ENCODE measurements at places on chromosomes 1 and 21. TPM values are rescaled to one million over a fixed set of nuclear protein-coding genes. Genes with fewer than 3 reads are reported as not detected.

DNA sequence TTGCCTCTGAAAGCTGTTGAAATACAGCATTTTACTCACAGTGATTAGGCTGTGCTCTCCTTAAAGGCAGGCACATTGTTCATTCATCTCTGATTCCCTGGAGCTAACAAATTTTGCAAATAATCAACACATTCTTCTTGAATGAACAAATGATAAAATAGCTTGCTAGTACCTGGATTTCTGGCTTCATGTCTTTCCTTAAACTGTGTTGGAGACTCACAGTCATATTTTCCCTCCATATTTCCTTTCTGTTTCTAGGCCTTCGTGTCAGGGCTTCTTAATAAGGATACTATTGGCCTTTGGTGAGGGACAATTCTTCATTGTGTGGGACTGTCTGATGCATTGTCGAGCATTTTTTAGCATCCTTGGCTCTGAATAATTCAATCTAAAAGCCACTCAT, 9.7 kb downstream of the HSD11B1 start:
- no peaks in the 10 kb centered on the region for H3K36me3 ChIP-seq
- H3K27me3 ChIP-seq = no peaks in the 10 kb centered on the region
- no peak for DNase-seq

GRCh38 chr1:40337443-40337842, 20.4 kb upstream of the COL9A2 start:
- H3K4me1 ChIP-seq = peaks cover 4% of the 10 kb centered on the region
- H3K4me3 ChIP-seq = no peak overlapping the region
- no peaks in the 10 kb centered on the region for H3K36me3 ChIP-seq
- peaks cover 9% of the 10 kb centered on the region for H3K27me3 ChIP-seq

- DNase-seq = no peak
- no peaks in the 10 kb centered on the region for H3K4me1 ChIP-seq
- no peaks in the 10 kb centered on the region for H3K27me3 ChIP-seq
- H3K27ac ChIP-seq = no peak overlapping the region
- H3K4me3 ChIP-seq = no peak overlapping the region
Measured at GRCh38 chr21:35473496-35473895, 424.4 kb upstream of the RUNX1 start.

DNA sequence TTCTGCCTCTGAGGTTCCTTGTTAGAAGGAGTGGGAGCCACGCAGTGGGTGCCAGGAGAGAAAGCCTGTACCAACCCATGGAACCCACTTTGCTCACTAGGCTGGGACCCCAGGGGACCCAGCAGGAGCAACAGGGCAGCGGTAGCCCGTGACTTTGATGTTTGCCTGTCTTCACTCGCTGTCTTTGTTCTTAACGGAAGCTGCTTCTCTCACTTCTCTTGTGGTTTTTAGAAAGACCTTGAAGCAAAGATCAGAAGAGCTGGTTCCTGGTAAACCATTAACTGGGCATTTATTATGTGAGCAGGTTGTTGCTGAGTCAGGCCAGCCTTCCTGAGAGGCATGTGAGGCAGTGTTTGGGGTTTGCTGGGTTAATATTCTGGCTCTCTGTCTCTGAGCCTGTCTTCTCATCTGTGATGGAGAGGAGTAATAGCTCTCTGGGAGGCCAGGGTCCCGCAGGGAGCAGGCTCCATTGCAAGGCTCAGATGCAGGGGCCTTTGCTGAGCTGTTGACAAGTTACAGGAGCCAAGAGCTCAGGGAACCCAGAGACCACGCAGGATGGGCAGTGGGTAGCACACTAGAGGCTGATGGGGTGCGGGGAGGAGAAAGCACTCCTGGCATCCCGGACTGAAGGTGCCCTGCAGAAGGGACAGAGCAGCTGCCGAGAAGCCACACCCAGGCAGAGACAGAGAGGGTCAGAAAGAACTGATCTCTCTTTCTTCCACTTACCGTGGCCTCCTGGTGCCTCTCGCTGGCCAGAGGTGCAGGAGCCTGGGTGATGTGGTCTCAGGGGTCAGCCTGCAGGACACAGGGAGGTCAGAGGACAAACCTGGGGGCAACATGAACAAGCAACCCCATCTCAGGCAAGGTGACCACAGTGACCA, 367.5 kb upstream of the C1orf174 start:
- peaks cover 31% of the 10 kb centered on the region for H3K4me1 ChIP-seq
- no peak for DNase-seq
- H3K27ac ChIP-seq = no peak overlapping the region
- no peaks in the 10 kb centered on the region for H3K27me3 ChIP-seq
- H3K36me3 ChIP-seq = no peaks in the 10 kb centered on the region
- no peak overlapping the region for H3K4me3 ChIP-seq

- H3K4me1 ChIP-seq = no peaks in the 10 kb centered on the region
- H3K36me3 ChIP-seq = no peaks in the 10 kb centered on the region
- DNase-seq = no peak
- no peak overlapping the region for H3K4me3 ChIP-seq
Measured at GRCh38 chr1:79460773-79461436, 454.4 kb upstream of the ADGRL4 start.

DNA sequence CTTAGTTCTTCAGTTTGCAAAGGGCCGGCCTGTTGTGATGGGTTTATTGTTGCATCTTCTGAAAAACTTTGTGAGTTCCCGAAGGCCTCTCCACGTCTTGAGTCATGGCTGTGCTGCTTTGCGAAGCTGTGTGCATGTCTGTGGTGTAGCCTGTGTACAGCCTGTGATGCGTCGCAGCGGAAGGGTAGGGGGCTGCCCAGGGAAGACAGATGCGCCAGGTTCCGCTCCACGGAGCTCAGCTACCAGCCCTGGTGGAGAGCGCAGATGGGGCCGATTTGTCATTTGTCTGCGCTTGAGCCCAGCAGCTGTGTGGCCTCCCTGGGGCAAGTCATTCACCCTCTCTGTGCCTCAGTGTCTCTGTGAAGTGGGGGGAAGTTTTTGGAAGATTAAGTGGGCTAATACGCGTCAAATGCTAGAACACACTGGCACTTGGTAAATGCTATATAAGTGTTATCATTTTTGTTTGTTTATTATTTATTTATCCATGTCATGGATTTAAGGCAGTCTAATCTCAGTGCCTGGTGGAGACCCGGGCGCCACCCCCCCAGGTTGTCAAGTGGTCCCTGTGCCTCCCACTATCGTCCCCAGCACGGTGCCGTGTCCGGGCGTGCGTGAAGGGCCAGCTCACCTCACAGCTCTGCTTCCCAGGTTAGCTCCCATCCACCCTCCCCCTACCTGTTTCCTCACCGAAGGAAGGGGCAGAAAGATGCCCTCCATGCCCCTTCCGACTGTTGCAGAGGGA, 8.4 kb downstream of the PDE9A start:
- H3K27me3 ChIP-seq = no peaks in the 10 kb centered on the region
- peaks cover 82% of the 10 kb centered on the region for H3K36me3 ChIP-seq
- H3K27ac ChIP-seq = no peak overlapping the region
- no peak overlapping the region for H3K4me3 ChIP-seq
- H3K4me1 ChIP-seq = peaks cover 90% of the 10 kb centered on the region

DNA sequence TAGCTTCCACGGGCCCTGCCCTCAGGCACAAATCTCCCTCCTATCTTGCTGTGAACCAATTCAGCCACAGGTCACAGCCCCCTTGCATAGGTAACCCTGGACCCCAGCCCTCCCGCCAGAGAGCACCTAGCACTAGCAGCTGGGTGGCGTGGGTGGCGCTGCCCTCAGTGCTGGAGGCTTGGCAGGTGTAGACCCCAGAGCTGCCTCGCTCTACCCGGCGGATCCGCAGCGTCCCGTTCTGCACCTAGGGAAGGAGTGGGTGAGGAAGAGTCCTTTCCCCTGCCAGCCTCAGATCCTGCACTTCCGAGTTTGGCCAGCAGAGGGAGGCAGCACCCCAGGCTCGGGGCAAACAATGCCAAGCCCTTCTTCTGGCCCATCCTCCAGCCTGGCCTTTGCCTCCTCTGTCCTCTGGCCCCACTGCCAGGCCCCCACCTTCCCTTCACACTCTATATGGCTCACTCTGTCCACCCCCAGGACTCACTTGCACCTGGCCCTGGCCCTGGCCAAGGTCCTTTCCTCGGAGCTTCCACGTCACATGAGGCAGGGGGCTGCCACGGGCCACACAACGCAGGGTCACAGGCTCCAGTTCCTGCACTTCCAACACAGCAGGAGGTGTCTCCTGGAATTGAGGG, 9.0 kb downstream of the IGSF9 start:
- peaks cover 25% of the 10 kb centered on the region for H3K4me1 ChIP-seq
- H3K27me3 ChIP-seq = no peaks in the 10 kb centered on the region
- peaks cover 12% of the 10 kb centered on the region for H3K36me3 ChIP-seq
- H3K27ac ChIP-seq = no peak overlapping the region

DNA sequence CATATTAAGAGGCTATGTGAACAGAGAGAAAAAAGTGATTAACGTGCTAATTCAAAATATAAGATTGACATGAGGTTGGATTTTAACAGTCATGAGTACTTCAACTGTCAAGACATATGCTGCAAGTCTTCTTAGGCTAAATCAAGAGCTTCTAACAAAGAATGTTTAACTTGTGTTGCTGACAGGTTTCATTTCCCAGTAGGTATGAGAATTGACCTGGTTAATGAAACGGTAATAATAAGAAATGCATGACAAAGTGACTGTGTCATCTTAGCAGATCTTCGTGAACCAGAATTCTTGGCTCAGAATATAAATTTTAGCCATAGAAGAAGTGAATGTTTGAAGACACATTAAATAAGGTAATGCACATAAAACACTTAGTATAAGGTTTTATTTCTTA, 132.6 kb upstream of the PTGFR start:
- no peak overlapping the region for H3K4me3 ChIP-seq

DNA sequence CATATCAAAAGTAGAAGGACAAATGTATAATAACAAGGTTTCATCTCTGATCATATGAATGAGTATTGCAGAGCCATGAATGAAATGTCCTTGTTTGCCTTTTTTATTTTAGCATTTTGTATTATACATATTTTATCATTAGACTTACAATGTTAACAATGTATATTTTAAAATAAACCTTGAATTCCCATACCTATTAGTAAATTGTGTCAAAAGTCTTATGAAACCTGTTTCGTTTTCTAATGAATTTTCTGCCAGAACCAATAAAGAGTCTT, 646 bp downstream of the DNAJB4 start:
- DNase-seq = no peak
- H3K4me1 ChIP-seq = peaks cover 6% of the 10 kb centered on the region
- H3K27ac ChIP-seq = peak overlapping the region; percentile 95
- no peaks in the 10 kb centered on the region for H3K36me3 ChIP-seq
- peak overlapping the region; percentile 73 for H3K4me3 ChIP-seq
- H3K27me3 ChIP-seq = no peaks in the 10 kb centered on the region

Gene ESRRG
- 14.1 TPM for total RNA-seq

Gene HFM1
- total RNA-seq = 9.1 TPM

Gene SERTAD4
- total RNA-seq = 5.3 TPM

Gene AADACL4
- 0.11 TPM for total RNA-seq

Gene CD5L
- total RNA-seq = 0.11 TPM

Gene CDK18
- total RNA-seq = 11.6 TPM

Gene RBM11
- total RNA-seq = 6.0 TPM

Gene LY9
- not detected for total RNA-seq

Gene TEX38
- not detected for total RNA-seq
